ENCODE measurements at places on chromosomes 13 and 19. TPM values are rescaled to one million over a fixed set of nuclear protein-coding genes. Genes with fewer than 3 reads are reported as not detected.

DNA sequence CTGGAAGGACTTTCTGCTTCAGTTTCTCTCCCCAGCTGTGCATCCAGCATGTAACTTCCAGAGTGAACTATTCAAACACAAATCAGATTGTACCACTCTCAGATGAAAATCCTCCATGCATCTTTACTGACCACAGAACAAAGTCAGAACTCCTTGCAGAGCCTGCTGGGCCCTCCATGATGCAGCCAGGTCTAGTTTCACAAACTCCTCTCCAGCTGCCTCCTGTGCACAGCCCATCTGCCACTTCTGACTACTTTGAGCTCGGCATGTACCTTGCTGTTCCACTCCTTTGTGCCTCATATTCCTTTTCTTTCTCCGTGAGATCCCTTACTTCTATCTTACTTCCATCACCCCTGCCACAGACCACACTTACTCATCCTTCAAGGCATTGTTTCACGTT is 31.4 kb downstream of the NALCN start:
- DNase-seq: no peak

GRCh38 chr19:15488489-15489226 is 9.4 kb upstream of the PGLYRP2 start:
- no peak for DNase-seq

DNA sequence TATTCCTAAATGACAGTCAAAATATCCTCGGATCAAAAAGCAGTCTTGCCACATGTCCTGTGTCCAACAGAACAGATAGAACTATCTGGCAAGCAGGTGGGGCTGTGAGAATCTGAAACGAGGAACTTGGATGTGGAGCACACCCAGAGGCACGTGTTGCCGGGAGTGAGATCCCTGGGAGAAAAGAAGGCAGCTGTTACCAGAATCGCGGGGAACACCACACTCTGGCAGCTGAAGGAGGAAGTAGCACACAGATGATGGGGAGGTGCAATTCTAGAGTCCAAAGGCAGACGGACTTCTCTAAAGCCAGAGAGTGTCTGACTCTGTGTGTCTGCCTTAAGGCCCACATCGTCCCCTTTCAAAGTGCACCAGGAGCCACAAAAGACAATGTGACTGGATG is 22.3 kb downstream of the SLC7A1 start:
- no peak for DNase-seq

The TUBA3C gene
- not detected for polyA plus RNA-seq

- DNase-seq: no peak
Observed at GRCh38 chr13:103067751-103068555, 1.7 kb upstream of the SLC10A2 start.

DNA sequence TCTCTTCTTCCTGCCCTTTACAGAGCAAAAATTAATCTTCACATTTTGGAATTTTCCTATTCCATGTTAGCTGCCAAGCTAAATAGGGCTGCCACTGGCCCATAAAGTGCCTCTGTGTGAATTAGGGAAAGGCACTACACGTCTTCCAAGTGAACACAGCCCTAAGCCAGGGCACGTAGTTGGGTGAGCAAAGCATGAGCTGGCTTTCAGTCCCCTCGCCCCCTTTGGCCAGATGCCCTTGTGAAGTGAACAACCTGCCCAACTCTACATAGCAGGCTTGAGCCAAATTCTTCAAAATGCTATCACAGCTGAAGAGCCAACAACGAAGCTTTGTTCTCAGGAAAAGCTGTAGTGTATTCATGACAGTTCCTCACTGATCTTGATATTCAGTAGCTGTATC is 213.1 kb downstream of the OXGR1 start:
- no peak for DNase-seq

GRCh38 chr13:77857531-77858209 is 61.0 kb downstream of the EDNRB start:
- DNase-seq: no peak

GRCh38 chr19:43028866-43029265 is 2.6 kb upstream of the PSG11 start:
- no peak for DNase-seq

The TNFSF9 gene
- 0.36 TPM for polyA plus RNA-seq

The SLC10A2 gene
- polyA plus RNA-seq: 0.58 TPM

DNA sequence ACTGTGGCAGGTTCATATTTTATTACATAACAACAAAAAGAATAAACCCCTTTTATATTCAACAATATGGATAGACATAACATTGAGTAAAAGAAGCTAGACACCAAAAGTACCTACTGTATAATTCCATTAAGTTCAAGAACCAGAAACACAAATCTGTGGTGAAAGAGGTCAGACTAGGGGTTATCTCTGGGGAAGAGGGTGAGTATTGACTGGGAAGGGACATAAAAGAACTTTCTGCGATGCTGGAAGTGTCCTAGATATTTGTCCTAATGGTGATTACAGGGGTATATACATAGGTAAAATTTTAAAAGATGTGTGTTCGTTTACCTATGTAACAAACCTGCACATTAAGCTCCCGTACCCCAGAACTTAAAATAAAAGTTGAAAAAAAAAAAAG is 103.0 kb downstream of the SUCLA2 start:
- no peak for DNase-seq

GRCh38 chr13:21012211-21012610 is 49.2 kb downstream of the LATS2 start:
- no peak for DNase-seq

DNA sequence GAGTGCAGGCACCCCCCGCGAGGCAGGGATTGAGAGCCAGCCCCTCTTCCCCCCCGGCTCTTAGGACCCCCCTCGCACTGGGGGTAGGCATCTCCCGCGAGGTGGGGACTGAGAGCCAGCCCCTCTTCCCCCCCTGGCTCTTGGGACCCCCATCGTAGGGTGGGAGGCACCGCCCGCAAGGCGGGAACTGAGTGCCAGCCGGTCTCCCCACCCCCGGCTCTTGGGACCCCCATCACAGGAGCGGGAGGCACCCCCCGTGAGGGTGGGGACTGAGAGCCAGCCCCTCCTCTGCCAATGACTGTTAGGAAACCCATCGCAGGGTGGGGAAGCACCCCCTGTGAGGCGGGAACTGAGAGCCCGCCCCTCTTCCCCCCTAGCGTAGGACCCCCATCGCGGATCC is 363.4 kb upstream of the SPRY2 start:
- no peak for DNase-seq

DNA sequence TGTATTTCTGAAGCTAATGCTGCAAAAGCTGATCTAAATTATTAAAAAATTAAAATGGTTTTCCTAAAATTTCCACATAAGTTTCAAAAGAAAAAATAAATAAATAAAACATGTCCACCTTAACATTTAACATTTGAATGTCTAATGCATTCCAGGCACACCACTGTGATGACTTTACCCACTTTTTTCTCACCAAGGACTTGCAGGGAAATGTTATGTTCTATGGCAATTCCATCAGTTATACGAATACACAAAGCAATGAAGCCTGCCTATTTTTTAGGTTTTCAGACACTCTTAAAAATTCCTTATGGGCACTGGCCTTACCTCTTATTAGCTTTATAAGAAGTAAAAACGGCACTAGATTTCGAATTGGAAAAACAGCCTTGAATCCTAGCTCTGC is 10.2 kb downstream of the TSC22D1 start:
- no peak for DNase-seq

The RYR1 gene
- 7.1 TPM for polyA plus RNA-seq

DNA sequence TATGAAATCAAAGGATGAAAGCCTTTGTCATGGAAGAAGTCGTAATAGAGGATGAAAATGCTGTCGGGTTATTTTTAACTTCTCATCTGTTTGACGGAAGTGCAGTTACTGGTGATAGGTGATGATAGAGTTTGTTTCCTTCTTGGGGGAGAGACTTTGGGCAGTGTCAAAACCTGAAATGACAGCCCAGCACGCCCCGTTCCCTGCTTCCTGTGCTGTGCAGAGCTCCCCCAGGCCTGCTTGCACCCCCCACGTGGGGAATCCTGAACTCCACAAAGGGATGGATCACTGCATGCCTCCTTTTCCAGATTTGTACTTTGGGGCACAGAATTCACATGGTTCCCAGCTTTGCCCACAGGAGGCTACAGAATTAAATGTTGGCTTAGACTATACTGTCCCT is 102.7 kb downstream of the ATP11A start:
- DNase-seq: no peak

DNA sequence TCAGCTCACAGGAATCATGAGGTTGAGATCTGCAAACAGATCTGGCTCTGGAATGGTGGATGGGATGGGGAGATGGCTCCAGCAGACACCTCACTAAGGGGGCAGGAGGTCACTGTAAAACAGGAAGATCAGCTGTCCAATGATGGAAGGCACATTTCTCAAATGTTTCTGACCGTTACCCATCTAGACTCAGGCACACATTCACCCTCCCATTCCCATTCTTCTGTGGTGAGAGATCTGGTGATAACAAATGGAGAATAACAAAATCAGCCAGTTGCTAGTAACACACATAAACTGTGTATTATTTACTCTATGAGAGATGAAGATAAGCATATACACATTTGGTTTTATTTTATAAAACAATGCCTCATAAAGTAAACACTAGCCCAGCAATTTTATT is 235.9 kb downstream of the TSHZ3 start:
- DNase-seq: no peak

DNA sequence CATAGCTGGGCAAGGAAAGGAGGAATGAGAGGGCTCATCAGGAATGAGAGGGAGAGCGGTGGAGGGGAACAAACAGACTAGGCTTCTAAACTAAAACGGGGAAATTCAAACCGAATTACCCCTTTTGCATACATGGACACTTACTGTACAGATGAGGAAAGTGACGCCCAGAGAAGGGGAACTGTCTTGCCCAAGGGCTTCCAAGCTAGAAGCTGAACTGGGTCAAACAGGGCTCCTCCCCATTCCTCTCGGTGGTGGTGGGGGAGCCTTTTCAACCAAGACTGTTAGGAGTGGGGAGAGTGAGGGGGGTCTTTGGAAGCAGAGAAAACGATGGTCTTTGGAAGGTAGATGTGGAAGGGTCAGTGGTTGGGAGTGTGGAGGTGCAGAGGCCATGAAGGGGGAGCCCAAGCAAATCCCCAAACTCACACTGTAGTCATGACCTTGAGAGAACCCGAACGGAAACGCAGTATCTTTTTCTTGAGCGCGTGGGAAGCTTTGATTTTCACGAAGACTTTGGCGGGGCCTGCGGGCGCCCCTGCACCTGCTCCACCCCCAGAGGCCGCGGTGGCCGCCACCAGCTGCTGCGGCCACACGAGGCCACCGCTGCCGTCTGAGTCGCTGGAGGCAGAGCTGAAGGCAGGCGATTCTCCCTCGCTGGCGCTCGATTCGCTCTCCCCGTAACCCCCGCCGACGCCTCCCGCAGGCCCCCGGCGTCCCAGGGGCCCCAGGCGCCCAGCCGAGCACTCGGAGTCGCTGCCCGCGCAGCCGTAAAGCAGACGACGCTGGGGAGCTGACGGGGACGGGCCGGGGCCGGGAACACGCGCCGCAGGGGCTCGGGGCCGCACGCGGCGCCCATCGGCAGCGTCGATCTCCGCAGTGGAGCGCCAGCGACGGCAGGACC is 12.3 kb upstream of the GNG8 start:
- no peak for DNase-seq

DNA sequence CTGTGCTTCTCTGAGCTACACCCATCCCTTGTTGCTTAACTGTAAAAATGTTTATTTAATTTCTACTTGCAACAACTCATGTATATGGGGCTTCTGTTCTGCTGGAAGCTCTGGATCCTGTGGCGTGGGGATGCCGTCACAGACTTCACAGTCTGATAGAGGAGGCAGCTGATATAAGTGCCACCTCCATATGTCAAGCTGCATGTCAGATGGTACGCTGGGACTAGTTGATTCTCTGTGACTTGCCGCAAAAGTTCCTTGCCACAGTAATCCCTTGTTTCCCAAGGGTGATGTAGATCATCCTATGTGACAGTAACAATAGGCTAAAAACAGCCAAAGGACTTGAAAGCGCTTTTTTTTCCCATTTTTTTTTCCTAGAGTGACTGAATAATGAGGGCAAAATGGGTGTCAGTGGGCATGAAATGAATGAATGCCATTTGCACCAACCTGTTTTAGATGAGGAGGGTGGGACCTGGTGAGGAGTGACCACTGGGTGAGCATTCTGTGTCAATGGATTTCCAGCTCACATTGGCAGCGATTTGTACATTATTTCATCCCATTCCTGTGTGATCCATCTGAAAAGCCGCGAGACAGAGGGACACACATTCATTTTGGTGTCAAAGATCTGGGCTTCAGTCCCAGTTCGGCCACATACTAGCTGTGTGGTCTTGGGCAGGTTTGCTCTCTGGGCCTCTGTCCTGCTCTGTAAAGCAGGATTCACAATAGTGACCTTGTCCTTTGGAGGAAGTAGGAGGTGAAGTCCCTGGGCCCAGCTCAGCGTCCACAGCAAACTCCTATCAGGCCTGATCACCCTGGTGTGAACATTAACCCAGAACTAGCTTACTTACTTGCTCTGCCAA is 88.9 kb upstream of the RNF113B start:
- DNase-seq: no peak

- no peak for DNase-seq
Observed at GRCh38 chr13:26037302-26037701, 14.5 kb downstream of the SHISA2 start.
